ENCODE measurements at places on chromosomes 12 and 14.

DNA sequence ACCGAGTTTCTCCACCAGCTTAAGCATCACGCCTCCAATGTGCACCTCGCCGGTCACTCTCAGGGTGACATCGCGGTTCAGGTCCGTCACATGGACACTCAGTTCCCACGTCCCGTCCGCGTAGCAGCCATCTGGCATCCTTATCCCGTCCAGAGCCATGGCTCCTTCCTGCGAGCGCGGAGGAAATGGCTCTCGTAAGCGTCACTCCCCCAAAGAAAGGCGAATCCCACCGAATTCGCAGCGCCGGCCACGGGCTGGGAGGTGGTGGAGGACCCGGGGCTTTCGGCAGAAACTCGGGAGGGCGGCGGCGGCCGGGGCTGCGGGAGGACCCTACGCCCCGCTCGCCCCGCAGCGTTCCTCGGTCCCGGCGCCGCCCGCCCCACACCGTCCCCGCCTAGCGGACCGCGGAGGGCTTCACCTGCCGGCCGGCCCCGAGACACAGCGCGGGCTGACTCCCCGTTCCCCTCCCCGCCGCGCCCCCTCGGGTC lies 396 bp downstream of the FERMT2 start:
- DNase-seq = no peak

DNA sequence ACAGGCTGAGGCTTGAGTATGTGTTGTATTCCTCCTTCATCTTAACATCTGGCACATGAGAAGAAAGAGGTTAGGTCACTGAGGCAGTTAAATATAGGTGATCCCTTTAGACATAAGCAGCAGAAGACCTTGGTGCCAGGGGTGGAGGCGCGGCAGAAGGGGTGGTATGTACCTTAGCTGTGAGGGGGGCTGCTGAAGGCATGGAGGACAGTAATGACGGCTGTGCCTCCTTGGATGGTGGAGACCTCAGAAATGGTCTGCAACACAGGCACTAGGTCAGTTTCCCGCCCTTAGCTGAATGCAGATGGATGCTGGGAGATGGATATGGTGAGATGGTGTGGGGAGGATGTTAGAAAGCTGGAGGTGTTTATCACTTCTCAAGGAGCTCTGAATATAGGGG lies 1.5 kb upstream of the PNMA1 start:
- no peak for DNase-seq

- DNase-seq = peak; percentile 37
These were observed 104.3 kb upstream of the MAX start for GRCh38 chr14:65206448-65207096.

- DNase-seq = no peak
These were observed 236.1 kb upstream of the PLEKHG7 start for GRCh38 chr12:92466391-92467305.

- no peak for DNase-seq
These were observed 93.4 kb upstream of the DNM1L start for GRCh38 chr12:32585680-32586079.

DNA sequence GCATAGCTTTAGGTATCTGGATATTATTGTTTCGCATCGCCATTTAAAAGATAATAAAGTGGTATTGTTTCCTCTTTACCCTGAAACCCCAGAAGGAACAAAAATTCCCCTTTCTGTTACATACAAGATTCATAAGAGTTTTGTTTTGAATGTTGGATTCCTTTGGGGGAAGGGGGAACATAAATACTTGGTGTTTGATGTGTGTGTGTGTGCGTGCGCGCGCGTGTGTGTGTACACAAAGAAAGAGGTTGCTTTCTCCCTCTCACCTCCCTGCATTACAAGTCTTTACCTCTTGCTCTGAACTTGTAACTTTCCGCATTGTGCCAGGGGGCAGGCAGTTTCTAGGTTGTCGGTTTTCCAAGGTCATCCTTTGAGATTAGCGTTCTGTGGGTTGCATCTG lies 76.4 kb downstream of the GPATCH2L start:
- DNase-seq = no peak

DNA sequence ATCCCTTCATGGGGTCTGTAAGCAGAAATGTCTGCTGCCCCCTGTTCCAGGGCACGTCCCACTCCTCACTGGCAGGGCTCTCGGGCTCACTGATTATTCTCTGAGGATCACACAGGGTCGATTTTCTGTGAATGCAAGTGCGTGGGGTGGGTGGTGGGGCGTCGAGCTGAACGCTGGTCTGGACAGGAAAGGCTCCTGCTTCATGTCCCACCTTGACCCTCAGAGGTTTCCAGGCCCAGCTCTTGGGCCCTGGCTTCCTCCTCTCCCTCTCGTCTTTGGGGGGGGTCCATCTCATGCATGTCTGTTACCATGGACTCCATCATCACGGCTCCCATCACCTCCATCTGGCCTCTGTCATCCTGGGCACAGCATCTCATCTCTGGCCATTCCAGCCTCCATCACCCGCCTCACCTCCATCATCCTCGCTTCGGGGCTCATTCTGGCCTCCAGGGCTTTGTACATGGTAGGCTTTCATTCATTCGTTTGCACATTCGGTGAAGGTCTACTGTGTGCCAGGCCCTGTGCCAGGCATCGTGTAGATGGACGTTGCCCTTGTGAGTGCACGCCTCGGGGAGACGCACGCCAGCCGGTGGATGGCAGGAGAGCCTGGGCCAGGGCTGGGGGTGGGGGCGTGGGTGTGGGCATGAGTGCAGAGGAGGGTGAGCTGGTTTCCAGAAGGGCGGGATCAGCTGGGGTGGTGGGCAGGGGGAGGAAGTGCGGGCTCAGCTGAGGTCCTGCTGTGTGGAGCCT lies 34.7 kb downstream of the RTL1 start:
- DNase-seq = no peak

DNA sequence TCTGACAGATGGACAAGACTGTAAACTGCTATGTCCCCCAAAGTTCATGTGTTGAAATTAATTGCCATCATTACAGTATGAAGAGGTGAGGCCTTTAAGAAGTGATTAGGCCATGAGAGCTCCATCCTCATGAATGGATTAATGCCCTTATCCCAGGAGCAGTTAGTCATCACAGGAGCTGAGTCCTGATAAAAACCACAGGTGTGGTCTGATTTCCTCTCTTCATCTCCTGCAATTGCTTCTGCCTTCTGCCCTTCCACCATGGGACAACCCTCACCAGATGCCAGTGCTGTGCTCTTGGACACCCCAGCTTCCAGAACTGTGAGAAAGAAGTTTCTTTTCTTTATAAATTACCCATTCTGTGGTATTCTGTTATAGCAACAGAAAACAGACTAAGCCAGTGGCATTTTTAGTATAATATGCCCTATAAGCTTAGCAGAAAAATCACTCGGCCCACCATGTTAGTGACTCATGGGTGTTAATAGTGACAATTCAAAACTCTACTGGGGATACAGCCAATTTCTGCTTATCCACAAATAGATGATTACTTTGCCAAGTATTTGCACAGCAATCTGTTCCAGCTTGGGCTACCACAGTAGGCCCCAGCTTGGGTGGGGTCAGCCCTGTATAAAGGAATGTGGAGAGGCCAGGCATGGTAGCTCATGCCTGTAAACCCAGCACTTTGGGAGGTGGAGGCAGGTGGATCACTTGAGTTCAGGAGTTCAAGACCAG lies 129.0 kb upstream of the BCL2L14 start:
- DNase-seq = peak; percentile 70

- DNase-seq = no peak
These were observed 28.2 kb downstream of the WBP11 start for GRCh38 chr12:14774906-14775635.

DNA sequence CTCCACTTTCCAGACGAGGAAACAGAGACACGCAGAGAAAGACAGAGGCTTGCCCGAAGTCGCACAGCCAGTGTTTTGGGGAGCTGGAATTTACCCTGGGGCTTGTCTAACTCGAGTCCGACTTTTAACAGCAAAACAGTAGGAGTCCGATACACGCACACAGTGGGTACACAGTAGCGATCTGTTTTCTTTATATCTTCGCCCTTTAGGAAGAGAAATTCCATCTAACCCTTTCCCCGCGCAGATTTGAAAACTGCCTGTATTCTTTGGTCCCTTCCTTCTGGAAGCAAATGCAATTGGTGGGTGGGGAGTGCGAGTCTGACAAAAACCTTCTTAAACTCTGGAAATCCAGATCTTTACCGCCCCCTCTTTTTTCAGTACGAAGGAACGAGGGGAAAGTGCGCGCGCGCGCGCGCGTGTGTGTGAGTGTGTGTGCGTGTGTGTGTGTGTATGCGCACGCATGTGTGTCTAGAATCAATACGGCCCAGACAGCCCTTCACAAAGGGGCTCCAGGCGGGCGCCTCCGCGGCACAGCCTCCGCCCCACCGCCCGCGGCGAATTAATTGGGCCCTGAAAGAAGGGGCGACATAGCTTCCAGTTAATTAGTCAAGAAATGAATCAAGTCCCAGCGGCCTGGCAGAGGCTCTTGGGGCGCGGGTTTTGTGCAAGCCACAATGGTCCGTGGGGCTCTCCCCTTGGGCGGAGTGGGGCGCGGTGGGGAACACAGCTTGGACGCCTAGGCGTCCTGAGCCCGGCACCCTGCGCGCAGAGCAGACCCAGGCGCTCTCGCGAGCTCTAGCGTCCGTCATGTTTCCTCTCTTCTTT lies 14.0 kb upstream of the TBX3 start:
- DNase-seq = no peak

Measured in AG04449 (cell line).